HS-27A (cell line): ENCODE measurements at places on chromosomes 3 and 15.

GRCh38 chr15:90044916-90045371, 43.8 kb downstream of the ZNF710 start:
- no peak for DNase-seq

DNA sequence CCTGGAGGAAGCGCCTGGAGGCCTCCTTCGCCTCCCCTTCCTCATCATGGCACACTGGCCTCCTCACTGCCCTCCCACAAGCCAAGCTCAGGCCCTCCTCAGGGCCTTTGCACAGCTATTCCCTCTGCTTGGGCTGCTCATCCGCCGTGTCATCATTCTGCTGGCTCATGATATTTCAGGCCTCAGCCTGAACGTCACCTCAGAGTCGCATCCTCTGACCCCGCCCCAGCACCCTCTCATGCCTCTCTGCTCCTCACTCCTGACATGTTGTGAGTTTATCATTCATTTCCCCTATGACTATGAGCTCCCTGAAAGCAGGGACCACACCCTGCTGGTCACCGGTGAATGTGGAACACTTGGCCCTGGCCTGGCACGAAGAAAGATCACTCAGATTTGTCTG, 20.7 kb upstream of the POC1A start:
- no peak for DNase-seq

- DNase-seq: no peak
Measured at GRCh38 chr15:55195996-55196395, 745 bp downstream of the RSL24D1 start.

DNA sequence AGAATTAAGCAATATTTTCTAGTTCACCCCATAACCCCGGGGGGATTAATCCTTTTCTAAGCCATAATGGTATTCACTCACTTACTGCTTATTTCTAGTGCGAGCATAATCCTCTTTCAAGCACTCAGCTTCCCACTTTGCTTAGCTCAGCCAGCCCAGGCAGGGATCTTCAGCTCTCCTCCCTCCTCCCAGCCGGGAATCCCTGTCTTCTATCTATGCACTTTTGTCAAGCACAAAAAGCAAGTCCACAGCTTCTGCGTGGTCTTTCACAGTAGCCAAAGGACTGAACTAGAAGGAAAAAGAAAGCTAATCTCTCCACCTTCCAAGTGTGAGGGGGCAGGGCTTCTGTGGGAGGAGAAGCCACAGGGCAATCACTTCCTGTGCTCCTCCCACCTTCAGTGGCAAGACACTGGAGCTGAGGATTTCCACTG, 62.8 kb downstream of the PEX5L start:
- no peak for DNase-seq

GRCh38 chr3:130457671-130458070, 59.3 kb upstream of the COL6A6 start:
- no peak for DNase-seq
